ENCODE measurements at places on chromosomes 13 and 19.

GRCh38 chr19:37572203-37572602, 22.4 kb downstream of the ZNF571 start:
- DNase-seq, result peak; percentile 74

- no peak for DNase-seq
Measured at GRCh38 chr19:38247734-38248268, 8.4 kb downstream of the PPP1R14A start.

- DNase-seq, result peak; percentile 46
Measured at GRCh38 chr13:41691274-41691673, 233.9 kb downstream of the RGCC start.

GRCh38 chr13:67630640-67631039, 400.5 kb upstream of the PCDH9 start:
- DNase-seq, result no peak

GRCh38 chr19:50555033-50555432, 13.2 kb downstream of the LRRC4B start:
- no peak for DNase-seq

GRCh38 chr13:77502104-77502720, 33.3 kb upstream of the SCEL start:
- no peak for DNase-seq

GRCh38 chr13:74017301-74018061, 116.7 kb downstream of the KLF12 start:
- no peak for DNase-seq

DNA sequence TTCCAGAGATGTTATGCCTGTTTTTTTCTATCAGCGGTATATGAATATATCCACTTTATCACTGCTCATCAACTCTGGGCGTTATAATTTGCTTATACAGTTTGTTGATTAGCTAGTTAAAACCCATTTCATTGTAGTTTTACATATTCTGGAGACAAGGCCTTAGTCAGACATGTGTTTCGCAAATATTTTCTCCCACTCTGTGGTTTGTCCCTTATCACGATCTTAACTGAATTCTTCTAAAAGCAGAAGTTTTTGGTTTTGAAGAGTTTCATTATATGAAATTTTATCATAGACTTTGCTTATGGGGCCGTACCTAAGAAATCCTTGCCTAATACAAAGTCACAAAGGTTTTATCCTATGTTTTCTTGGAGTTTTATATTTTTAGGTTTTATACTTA, 84.6 kb downstream of the FRY start:
- DNase-seq, result peak; percentile 69

DNA sequence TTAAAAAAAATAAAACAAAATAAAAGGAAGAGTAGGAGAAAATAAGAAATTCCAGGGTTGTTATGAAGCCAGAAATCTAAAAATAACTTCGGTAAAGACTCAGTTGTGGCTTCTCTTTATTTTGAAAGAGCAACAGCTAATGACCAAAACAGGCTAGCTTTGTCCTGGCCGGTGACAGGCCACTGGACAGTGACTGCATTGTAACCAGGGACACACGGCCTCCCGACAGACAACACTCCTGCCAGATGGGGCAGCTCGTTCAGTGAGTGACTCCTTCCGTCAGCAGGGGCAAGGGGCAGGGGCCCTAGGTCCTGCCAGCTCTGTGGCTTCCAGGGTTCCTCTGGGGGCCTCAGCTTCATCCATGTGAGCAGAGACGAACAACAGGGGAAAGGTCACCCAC, 173.4 kb downstream of the KATNAL1 start:
- DNase-seq, result no peak

DNA sequence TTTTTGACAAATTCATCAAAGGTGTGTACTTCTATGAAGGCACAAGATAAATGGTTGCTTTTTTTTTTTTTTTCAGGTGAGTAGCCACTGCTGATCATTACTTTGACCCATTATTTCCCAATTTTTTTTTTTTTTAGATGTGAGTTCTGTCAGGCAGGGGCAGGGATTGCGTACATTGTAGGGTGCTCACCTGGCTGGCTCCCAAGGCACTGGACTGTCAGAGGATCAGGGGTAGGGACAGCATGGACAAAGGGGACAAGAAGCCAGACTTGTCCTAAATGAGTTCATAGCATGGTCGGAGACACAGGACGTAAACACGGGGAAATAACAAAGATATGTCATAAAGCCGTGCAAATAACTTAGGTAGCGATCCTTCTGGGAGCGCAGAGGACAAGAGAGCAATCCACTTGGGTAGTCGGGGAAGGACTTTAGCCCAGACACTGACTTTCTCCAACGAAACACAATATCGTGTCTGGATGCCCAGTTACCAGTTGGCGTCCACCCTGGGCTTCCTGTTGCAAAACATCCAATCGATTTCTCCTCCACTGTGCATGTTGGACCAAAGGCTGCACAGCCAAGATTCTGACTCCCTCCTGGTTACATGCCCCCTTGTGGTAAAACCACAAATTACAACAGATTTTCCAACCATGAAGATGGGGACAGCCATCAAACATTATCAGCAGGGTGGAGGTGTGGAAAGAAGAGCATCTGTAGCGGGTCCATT, 27.5 kb upstream of the KATNAL1 start:
- DNase-seq, result no peak

All from amniotic epithelial cell (primary cell).